ENCODE measurements at places on chromosomes 12 and 14.

GRCh38 chr14:69299286-69300035, 39.5 kb downstream of the GALNT16 start:
- no peak for DNase-seq

DNA sequence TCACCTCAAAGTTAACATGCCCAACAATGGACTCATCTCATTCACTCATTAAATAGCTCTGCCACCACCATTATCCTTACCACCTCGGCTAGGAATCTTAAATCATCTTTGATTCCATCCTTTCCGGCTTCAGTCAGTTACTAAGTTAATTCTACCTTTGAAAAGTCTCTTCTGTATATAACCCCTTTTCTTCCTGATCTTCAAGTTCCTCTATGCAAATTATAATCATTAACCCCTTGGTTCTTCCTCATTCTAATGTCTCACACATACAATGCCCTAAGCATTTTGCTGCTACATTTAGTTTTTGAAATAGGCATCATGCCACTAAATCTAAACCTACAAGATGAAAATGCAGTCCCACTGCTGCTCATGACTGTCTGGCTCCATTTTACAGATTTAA, 51.6 kb downstream of the ATP2B1 start:
- no peak for DNase-seq

DNA sequence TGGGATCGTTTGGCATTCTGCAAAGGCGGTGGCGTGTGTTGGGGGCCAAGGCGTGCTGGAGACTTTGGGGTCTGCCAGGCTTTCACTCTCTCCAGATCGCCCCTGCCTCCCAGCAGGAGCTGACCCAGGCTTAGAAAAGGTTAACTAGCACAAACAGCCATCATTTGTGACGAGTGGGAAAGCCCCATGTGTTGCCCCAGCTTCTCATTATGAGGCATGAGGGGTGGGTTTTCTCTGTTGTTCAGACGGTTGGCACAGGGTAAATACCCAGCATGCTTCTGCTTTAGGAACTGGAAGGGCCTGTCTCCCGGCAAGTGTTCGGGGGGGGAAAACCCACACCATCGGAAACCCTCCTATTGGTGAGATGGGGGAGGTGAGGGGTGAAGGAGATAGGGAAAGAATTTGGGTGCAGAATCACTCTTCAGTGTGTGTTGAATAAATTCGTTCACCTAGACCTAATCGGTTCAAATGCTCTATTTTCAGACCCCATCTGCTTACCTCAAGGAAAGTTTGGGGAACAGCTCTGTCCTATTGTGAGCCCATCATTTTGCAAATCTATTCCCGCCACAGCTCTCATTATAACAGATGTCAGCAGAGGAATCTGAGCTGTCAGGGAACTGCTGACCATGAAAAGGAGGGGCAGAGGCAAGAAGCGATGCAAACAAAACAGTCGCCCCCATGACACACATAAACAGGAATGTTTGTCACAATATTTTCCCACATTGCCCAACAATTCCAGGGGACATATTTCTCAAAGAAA, 34.7 kb upstream of the C12orf42 start:
- DNase-seq, result no peak

- no peak for DNase-seq
Observed at GRCh38 chr12:16110596-16110995, 166.9 kb downstream of the SLC15A5 start.

GRCh38 chr12:31989571-31990362, 30.6 kb downstream of the RESF1 start:
- DNase-seq, result no peak

GRCh38 chr14:106843386-106843785, 1317.0 kb downstream of the TMEM121 start:
- DNase-seq, result no peak

GRCh38 chr14:76306131-76306530, 69.8 kb upstream of the ESRRB start:
- no peak for DNase-seq

- DNase-seq, result no peak
Observed at GRCh38 chr12:81450920-81451739, 308.0 kb downstream of the PPFIA2 start.

DNA sequence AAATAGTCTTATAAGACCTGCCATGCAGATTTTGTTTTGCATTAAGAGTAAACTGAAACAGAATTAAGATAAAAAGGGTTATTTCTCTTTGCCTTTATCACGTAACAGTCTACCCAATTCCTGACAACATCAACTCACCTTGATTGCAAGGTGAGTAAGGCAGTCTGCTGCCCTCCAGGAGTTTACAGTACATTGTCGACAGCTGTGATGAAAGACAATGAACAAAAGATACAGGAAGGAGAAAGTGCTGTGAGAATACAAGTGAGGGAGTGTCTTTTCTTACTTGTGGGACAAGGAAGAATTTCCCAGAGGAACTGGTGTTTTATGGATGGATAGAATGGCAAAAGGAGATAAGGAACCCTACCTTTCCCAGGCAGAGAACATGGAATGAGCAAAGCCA, 101.0 kb downstream of the RTN1 start:
- no peak for DNase-seq

DNA sequence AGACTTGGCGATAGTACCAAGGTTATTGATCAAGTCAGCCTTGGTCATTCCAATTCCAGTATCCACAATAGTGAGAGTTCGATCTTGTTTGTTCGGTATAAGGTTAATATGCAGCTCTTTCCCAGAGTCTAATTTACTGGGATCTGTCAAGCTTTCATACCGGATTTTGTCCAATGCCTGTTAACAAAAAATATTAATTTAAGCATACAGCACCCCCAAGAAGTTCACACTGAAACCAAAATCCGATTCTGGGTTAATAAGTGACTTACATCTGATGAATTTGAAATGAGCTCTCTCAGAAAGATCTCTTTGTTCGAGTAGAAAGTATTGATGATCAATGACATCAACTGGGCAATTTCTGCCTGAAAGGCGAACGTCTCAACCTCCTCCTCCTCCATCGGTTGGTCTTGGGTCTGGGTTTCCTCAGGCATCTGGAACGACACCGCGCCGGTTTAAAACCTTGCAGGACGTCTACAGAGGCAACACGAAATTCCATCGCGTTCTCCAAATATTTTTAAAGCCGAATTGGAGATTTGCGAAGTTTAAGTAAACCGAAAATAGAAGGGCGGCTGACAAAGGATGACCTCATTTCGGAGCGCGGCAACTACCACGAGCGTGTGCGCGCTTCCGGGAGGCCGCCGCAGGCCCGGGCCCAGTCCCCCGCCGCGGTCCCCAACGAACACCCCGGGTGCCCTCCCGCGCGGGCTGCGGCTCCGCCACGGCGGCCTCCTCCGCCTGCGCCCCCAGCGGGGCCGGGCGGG, 716 bp downstream of the HSP90AA1 start:
- peak; percentile 38 for DNase-seq

Data from DMS79 (cell line).